ENCODE measurements at places on chromosomes 1 and 21. TPM values are rescaled to one million over a fixed set of nuclear protein-coding genes. Genes with fewer than 3 reads are reported as not detected.

ANGPTL3 gene
- polyA plus RNA-seq: not detected

LRRN2 gene
- polyA plus RNA-seq: 3.3 TPM

THEM5 gene
- polyA plus RNA-seq: not detected

F13B gene
- polyA plus RNA-seq: not detected

ADGRB2 gene
- 51.8 TPM for polyA plus RNA-seq

TGFB2 gene
- polyA plus RNA-seq: 0.16 TPM

VASH2 gene
- polyA plus RNA-seq: 69.5 TPM

KRTAP19-5 gene
- not detected for polyA plus RNA-seq

LORICRIN gene
- 1.3 TPM for polyA plus RNA-seq

PLCH2 gene
- 6.6 TPM for polyA plus RNA-seq

ATPAF1 gene
- polyA plus RNA-seq: 88.4 TPM

PGLYRP3 gene
- not detected for polyA plus RNA-seq

NTMT2 gene
- 0.27 TPM for polyA plus RNA-seq

TDRD5 gene
- polyA plus RNA-seq: not detected

PRDX6 gene
- 111 TPM for polyA plus RNA-seq

PLXNA2 gene
- polyA plus RNA-seq: 30.6 TPM

NUCKS1 gene
- polyA plus RNA-seq: 134 TPM

Data from neural cell (in vitro differentiated cells).